Stimulated activated CD4-positive, alpha-beta T cell treated with anti-CD3 and anti-CD28 coated beads, Interleukin-2, amount 100 ng/mL, for 24 hours (primary cell): ENCODE measurements at places on chromosomes 1 and 21.

GRCh38 chr1:30645807-30646206 is 77.6 kb downstream of the MATN1 start:
- DNase-seq: no peak

GRCh38 chr1:213050745-213051126 is 305 bp upstream of the RPS6KC1 start:
- no peak for DNase-seq

GRCh38 chr1:118388301-118388959 is 203.4 kb upstream of the SPAG17 start:
- no peak for DNase-seq

DNA sequence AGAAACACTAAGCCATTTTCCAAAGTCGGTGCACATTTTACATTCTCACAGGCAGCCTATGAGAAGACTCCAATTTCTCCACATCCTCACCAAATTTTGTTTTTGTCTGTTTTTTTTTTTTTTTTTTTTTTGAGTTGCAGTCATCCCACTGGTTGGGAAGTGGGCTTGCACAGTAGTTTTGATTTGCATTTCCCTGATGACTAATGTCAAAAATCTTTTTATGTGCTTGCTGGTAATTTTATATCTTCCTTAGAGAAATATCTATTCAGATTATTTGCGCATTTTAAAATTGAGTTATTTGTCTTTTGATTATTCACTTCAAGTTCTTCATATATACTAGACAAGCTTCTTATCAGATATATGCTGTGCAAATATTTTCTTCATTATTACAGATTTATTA is 141.5 kb downstream of the USH2A start:
- no peak for DNase-seq

DNA sequence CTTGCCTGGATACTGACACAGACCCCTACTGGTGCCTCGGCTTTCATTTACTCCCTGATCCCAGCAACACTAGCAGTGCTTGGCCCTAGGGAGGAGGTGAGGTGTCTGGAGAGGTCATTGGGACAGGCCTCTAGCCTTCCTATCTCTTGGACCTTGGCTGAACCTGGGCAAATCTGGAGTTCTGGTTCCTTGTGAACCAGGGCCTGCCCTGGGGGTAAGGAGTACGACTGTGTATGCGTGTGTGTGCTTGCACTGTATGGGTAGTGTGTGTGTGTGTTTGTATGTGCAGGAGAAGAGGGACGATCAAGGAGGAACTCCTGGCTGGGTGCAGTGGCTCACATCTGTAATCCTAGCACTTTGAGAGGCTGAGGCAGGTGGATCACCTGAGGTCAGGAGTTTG is 252.7 kb upstream of the CSF3R start:
- DNase-seq: no peak

GRCh38 chr21:28018741-28019669 is 973.7 kb downstream of the LTN1 start:
- DNase-seq: no peak

DNA sequence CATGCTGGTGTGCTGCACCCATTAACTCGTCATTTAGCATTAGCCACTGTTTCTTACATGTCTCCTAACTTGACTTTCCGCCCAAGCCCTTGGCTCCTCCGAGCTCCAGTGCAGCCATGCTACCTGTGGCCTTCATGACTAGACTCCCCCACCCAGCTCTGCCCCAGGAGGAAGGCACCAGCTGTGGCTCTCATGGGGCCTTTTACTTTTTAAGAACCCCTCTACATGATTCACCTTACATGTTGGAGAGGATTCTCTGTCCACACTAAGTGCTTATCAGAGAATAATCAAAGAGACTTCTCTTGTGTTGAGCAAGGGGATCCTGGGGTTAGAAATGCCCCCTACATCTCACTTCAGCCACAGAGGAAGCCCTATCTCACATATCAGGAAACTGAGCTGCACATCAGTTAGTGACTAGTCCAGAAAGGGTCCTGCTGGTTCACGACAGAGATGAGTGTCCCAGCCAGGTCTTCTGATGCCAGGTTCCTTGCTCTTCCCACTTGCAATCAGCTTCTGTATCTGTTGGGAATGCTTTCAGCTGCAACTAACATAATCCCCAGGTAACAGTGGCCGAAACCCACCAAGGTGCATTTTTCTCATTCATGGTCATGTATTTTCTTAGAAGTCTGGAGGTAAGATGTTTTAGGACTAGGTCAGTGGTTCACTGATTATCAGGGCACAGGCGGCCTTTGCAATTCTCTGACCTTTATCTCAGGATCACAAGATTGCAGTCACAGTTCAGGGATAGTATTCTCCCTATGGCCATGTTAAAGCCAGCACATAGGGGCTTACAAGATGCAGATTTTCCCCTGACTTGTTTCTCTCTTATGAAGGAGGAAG is 45.9 kb downstream of the KLHDC7A start:
- no peak for DNase-seq
